Activated naive CD4-positive, alpha-beta T cell treated with anti-CD3 and anti-CD28 coated beads for 36 hours (primary cell): ENCODE measurements at places on chromosomes 16 and 17.

DNA sequence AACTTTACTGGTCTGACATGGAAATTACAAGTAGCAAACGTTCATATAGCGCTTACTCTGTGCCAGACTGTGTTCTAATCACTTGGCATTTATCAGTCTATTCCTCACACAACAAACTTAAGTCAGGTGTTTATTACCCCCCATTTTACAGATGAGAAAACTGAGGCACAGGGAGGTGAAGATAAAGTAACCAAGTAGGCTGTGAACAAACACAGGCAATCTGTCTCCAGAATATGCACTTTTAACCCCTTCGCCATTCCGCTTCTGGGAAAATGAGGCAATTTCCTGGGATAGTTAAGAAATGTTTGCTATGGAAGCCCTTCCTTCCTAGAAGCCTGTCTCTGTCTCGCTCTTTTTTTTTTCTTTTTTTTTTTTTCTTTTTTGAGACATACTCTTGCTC lies 12.2 kb upstream of the CXCL16 start:
- no peak for DNase-seq

- no peak for DNase-seq
These were observed 18.8 kb downstream of the LGALS3BP start for GRCh38 chr17:78960928-78961327.

DNA sequence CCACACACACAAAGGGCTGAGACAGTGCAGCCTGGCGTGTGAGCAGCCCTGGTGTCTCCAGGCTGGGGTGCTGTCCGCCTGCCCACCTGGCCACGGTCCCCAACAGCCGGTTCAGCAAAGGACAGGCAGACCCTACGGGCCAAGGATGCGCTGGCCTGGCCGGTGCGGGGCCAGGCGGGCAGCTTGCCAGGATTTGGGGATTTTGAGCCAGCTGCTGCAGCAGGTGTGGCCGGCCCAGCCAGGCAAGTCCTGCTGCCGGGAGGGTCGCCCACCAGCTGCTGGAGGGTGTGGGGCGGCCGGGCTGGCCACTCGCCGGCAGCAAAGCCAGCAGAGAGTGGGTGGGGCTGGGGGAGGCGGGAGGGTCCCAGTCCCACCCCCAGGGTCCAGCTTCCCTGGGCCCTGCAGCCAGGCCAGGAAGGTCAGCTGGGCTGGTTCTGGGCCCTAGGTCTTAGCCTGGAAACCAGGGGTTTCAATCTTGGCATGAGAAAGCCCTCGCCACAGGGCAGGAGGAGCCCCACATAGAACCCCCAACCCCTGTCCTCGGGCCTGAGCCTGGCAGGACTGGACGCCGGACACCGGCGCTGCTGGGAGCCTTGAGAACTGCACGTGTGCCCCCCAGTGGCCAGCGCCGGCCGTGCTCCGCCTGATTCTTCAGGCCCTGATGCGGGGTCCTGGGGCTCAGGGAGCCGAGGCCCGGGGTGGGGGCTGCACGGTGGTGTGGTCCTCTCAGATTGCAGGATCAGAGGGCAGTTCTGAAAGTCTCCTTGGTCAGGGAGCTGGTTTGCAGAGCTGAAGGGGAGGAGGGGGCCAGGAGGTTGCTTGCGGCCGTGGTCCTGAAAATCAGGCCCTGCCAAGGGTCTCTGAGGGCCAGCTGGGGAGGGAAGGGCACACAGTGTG lies 17.6 kb upstream of the SSTR5 start:
- DNase-seq: peak; percentile 49

DNA sequence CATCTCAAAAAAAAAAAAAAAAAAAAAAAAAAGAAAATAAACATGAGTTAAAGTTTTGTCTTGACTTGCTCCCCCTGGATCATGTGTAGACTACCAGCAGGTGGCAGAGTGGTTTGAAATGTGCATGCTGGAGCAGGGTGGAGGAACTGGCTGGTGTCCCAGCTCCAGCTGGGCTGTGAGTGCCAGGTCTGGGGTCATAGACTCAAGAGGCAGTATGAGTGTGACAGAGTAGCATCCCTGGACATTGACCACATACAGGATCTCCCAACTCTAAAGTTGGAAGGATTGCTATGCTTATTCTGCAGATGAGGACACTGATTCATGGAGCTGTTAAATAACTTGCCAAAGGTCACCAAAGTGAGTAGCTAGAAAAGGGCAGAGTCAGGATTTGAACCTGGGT lies 198.0 kb upstream of the MPHOSPH6 start:
- peak; percentile 8 for DNase-seq

- DNase-seq: no peak
These were observed 17.7 kb upstream of the MNT start for GRCh38 chr17:2418572-2418971.

DNA sequence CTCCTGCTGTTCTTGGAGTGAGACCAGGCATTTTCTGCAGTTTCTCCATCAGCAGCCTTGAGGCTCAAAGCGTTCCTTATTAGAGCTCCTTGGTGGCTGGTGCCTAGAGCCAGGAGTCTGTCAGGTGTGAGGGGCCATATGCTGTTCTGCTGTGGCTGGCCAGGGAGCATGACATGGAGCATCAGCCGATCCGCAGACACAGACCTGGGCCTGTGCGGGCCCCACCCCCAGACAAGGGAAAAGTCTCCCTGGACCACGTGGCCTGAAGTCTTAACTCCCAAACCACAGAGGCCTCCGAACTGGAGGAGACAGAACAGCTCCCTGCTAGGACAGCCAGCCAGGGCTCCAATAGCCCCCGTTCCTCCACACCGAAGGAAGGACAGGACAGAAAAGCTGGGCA lies 162.7 kb upstream of the CIBAR2 start:
- DNase-seq: no peak

- no peak for DNase-seq
These were observed 1.0 kb downstream of the CMTM4 start for GRCh38 chr16:66695471-66695934.

DNA sequence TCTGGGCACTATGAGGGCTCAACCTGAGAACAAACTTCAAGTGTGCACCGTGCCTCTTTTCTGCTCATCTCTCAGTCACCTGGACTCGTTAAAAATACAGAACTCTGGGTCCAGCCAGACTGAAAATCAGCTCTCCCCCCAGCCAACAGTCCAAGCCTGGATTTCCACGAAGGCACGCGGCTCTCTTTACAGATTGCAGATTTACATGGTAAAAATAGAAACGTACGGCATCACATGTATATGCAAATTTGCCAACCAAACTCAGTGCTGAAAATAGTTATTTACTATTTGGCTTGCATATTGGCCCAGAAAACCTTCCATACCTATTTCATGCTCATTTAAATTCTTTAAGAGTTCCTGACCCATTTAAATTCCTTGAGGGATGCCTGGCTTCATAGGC lies 315.8 kb downstream of the MAF start:
- no peak for DNase-seq

GRCh38 chr16:12395268-12395667 lies 408.4 kb downstream of the CPPED1 start:
- DNase-seq: no peak

DNA sequence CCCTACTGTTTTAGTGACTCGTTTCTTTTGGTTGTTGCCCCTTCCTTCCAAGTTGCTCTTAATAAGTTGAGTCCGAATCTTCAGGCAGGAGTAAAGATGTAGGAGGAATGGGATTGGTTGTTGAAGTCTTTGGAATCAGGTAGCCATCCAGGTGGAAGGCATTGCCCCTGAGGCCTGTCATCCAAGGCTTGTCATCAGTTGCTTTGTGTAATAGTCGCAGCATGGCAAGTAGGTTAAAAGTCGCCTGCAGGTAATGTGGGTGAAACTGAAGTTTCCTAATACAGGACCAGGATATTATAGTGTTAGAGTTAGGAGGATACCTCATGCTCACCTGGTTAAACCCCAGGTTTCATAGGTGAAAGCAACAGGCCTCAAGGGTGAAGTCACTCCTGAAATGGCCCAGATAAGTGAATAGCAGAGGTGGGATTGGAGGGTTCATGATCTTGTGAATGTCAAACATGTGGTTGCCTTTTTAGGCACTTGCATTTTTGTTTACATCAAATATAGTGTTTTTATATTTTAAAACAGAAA lies 934 bp downstream of the PCTP start:
- no peak for DNase-seq

DNA sequence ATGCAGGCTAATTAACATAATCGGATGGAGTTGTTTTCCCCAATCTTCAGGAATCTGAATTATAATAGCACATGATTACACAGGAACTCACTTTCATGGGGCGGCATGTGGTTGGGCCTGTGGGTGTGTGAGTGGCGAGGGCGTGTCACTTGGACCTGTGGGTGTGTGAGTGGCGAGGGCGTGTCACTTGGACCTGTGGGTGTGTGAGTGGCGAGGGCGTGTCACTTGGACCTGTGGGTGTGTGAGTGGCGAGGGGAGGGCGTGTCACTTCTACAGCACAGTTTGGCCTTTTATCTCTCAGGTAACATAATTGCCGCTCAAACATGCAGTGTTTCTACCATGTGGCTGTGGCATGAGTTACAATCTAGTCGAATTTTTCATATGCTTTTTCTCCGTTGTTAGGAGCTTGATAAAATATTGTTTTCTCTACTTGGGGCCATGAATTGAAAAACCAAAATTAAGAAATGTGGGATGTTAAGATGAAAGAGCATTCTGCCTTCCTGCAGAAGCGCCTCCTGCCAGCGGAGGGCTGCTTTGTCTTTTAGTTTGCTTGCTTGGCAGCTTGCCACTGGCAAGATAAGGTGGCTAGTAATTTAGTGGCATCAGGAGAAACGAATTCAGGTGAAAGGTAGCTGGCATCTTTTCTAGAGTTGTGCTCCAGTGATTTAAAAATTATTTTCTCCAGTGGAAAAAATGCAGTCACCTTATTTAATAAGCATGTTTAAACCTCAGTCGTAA lies 36.2 kb downstream of the USP10 start:
- peak; percentile 22 for DNase-seq

DNA sequence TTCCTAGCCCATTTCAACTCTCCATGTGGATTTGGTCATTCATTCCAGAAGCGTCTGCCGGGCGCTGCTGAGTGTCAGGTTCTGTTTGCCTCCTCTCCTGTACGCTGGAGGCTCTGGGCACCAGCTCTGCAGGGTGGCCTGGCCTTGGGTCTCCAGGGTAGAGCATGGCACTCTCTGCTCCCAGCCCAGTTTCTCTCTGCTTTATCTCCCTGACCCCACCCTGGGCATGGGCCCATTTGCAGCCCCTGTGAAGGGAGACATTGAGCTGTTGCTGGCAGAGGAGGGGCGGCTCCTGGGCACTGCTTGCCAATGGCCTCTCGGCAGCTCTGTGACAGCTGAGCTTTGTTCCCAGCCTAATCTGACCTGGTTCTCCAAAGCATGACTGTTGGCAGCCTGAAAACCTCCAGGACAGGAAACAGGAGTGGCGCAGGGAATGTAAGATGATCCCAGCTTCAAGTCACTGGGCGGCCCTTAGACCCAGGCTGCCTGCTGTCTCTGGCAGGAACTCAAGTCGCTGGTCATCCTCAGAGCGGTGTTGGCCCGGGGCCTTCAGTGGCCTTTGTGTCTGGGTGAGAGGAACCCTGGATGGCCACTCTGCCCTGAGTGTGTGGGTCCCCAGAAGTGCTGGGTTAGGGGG lies 146.8 kb downstream of the SEC14L1 start:
- no peak for DNase-seq

- no peak for DNase-seq
These were observed 68.5 kb upstream of the AMZ2 start for GRCh38 chr17:68179236-68179925.

GRCh38 chr17:58338454-58338840 lies 9.9 kb upstream of the TSPOAP1 start:
- DNase-seq: no peak

DNA sequence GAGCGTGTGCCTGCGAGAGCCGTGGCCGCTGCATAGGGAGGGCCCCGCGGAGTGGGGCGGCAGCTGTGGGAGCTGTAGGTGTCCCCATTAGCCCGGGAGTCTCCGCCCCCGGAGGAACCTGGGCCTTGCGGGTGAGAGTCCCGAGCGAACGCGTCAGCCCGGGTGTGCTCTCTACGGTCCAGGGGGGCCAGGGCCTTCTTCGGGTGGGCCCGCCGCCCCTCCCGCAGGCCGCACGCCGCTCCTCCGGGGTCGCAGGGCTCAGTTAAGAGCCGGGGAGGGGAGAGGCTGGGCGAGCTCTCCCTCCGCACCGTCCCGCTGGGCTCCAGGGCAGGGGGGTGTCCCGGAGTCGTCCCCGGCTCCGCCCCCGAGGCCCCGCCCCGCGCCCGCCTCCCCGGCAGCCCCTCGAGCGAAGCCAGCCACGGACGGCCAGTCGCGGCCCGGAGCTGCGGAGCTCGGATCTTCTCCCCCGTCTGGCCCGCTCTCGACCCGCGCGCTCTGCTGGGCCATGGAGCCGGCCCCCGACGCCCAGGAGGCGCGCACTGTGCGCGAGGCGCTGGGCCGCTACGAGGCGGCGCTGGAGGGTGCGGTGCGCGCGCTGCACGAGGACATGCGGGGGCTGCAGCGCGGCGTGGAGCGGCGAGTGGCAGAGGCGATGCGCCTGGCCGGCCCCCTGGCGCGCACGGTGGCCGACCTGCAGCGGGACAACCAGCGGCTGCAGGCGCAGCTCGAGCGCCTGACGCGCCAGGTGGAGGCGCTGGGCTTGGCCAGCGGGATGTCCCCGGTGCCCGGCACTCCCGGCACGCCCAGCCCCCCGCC lies at the start of gene SMTNL2:
Gene SMTNL2, plus strand, starts transcription at position 429 of the 816 bp plus-strand sequence. Its CDS starts 77 bp downstream, at position 506.
- DNase-seq: no peak

- no peak for DNase-seq
These were observed 76.6 kb downstream of the IRF8 start for GRCh38 chr16:85975451-85975981.

- peak; percentile 35 for DNase-seq
These were observed 97.0 kb downstream of the PRKCA start for GRCh38 chr17:66399441-66399840.

- peak; percentile 76 for DNase-seq
These were observed 3.2 kb downstream of the ZSCAN10 start for GRCh38 chr16:3095869-3096268.

DNA sequence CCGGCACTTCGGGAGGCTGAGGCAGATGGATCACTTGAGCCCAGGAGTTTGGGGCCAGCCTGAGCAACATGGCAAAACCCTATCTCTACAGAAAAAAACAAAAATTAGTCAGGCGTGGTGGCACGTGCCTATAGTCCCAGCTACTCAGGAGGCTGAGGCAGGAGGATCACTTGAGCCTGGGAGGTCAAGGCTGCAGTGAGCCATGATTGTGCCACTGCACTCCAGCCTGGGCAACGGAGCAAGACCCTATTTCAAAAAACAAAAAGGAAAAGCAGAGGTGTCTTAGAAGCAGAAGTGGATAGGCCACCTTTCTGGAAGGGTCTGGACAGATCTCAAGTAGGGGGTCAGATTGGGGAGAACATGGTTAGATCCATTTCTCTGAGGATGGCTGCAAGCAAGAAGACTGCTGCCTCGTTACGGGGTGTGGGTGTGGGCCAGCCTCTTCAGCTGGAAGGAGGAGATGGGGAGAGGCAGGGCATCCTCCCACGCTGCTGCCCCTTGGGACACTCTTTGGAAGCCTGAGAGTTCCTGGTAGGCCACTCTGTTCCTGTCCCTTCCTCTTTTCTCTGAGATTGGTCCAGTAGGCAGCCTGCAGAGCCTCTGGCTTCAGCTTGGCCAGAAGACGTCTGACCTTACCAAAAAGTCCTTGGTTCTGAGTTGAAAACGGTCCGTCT lies 208.0 kb downstream of the MSI2 start:
- DNase-seq: no peak
